ENCODE measurements at places on chromosomes 3 and 15. TPM values are rescaled to one million over a fixed set of nuclear protein-coding genes. Genes with fewer than 3 reads are reported as not detected.

The PPP2R3A gene
- total RNA-seq, result 10.2 TPM

The PTX3 gene
- total RNA-seq, result not detected

The CCDC54 gene
- not detected for total RNA-seq

The CELSR3 gene
- total RNA-seq, result 35.4 TPM

The AP3B2 gene
- 0.82 TPM for total RNA-seq

The LRTM1 gene
- not detected for total RNA-seq

The OPA1 gene
- 74.6 TPM for total RNA-seq

The DPPA2 gene
- not detected for total RNA-seq

The MYH15 gene
- total RNA-seq, result 0.25 TPM

The CD96 gene
- 1.5 TPM for total RNA-seq

The FOXB1 gene
- not detected for total RNA-seq

The WDR93 gene
- total RNA-seq, result 0.16 TPM

The STRC gene
- not detected for total RNA-seq

The ZNF80 gene
- not detected for total RNA-seq

- H3K4me1 ChIP-seq, result no peaks in the 10 kb centered on the region
- no peak for DNase-seq
- no peaks in the 10 kb centered on the region for H3K27me3 ChIP-seq
- peak overlapping the region; percentile 47 for H3K4me3 ChIP-seq
These were observed 8.9 kb upstream of the ADAMTS17 start for GRCh38 chr15:100350434-100351226.

DNA sequence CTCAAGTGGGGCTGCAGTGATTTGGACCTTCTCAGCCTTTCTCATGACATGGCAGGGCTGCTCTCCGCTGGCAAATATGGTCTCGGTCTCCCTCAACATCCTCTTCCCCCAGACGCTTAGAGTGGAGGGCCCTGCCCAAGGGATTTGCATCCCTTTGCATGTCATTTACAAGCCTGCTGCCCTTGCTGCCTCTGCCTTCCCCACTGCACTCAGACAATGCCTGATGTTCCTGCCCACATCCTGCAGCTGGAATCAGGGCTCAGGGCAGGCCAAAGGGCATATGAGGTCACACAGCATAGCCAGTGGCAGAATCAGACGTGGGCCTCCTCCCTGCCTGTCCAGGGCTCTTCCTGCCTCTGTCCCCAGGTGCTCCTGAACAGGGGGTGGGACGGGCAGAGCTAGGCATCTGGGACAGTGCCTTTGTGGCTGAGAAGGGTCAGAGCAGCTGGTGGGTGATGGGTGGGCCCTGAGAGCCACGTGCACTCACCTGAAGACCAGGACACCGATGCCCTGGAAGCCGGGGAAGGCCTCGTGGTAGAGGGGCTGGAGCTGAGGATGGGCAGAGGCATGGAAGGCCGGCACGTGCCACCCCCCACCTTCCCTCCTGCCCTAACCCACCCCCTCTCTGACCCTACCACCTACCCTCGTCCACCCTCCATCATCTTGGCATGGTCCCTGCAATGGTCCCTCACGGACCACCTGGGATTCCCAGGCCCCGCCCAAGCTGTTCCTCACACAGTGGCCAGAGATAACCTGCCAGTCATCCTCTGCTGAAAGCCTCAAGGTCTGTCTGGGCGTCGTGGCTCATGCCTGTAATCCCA is 27.4 kb upstream of the GOLGA6C start:
- H3K36me3 ChIP-seq, result no peaks in the 10 kb centered on the region
- H3K4me3 ChIP-seq, result no peak overlapping the region
- H3K27ac ChIP-seq, result no peak overlapping the region
- no peaks in the 10 kb centered on the region for H3K27me3 ChIP-seq
- H3K4me1 ChIP-seq, result 0 out of 2 replicates have a peak, but pooled peaks cover 5% of the 10 kb centered on the region

DNA sequence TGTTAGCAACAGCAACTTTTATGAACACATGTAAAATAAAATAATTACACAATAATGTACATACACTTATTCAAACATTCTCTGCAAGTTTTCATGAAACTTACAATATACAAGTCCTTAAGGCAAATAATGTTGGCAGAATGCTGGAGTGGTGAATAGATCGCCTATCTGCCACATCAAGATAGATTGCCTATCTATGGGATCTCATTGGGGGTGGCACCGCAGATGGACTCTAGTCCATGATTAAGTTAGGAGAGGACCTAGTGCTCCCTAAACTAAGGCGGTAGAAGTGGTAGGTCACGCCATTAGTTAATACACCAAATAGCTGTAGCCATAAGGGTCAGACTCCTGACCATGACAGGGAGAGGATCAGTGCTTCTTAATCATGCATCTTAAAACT is 315.7 kb downstream of the GBE1 start:
- DNase-seq, result no peak
- H3K4me1 ChIP-seq, result no peaks in the 10 kb centered on the region
- H3K4me3 ChIP-seq, result no peak overlapping the region

GRCh38 chr15:70212963-70213315 is 115.2 kb upstream of the TLE3 start:
- no peaks in the 10 kb centered on the region for H3K27me3 ChIP-seq
- no peaks in the 10 kb centered on the region for H3K4me1 ChIP-seq
- no peaks in the 10 kb centered on the region for H3K36me3 ChIP-seq
- DNase-seq, result no peak
- no peak overlapping the region for H3K27ac ChIP-seq

DNA sequence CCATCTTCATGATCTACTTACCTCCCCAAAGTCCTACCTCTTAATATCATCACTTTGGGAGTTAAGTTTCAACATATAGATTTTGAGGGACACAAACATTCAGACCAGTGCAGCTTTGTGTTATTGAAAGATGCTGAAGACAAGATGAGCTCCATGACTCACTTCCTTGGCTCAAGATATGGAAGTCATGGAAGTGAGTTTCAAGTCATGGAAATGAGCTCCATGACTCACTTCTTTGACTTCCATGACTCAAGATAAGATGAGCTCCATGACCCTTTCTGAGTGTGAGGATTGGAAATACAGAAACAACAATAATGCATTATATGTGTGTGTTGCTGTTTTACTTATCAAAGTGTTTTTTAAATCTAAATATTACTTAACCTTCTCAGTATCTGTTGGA is 170.2 kb upstream of the TPRG1 start:
- no peak overlapping the region for H3K27ac ChIP-seq
- DNase-seq, result no peak
- H3K27me3 ChIP-seq, result no peaks in the 10 kb centered on the region
- H3K4me3 ChIP-seq, result no peak overlapping the region

- no peak overlapping the region for H3K4me3 ChIP-seq
- no peak overlapping the region for H3K27ac ChIP-seq
- H3K36me3 ChIP-seq, result no peaks in the 10 kb centered on the region
- no peaks in the 10 kb centered on the region for H3K4me1 ChIP-seq
- DNase-seq, result no peak
- H3K27me3 ChIP-seq, result no peaks in the 10 kb centered on the region
These were observed 45.2 kb upstream of the SEC61A1 start for GRCh38 chr3:128007033-128007424.

DNA sequence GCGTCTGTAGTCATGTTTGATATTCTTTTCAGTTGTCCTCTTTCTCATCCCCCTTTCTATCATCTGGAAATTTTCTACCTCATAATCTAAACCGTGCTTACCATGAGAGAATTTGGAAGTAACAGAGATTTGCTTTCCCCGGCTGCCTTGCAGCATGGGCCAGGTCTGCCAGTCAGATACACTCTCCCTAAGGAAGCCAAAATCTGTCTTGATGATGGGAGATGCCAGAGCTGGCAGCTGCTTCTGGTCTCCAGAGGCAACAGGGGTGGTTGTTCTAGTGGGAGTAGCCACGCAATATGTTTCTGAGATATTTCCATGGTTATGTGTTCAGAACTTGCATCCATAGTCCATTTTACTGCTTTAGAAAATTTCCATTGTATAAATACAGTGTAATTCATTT is 218.9 kb upstream of the RORA start:
- no peak overlapping the region for H3K4me3 ChIP-seq
- no peak for DNase-seq
- no peaks in the 10 kb centered on the region for H3K36me3 ChIP-seq
- H3K27ac ChIP-seq, result no peak overlapping the region
- no peaks in the 10 kb centered on the region for H3K27me3 ChIP-seq

- no peaks in the 10 kb centered on the region for H3K27me3 ChIP-seq
- no peak for DNase-seq
- no peak overlapping the region for H3K4me3 ChIP-seq
- no peak overlapping the region for H3K27ac ChIP-seq
These were observed 48.1 kb downstream of the CFAP20DC start for GRCh38 chr3:59001675-59002074.

DNA sequence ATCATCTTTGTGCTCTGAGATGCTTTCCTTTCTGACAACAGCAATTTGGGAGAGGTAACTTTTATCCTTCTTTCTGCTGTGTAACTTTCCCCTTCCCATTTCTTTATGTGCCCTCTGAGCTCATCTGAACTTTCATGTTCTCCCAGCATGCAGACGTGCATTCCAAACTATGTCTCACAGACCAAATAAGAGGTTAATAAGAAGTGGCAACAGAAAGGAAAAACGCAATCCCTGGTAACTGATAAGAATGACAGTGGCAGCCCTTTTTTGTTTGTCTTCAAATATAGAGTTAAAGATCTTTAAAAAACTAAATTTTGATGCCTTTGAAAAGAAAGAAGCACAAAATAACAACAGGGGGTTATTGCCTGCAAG is 533.4 kb downstream of the FOXP1 start:
- no peaks in the 10 kb centered on the region for H3K27me3 ChIP-seq
- H3K4me3 ChIP-seq, result no peak overlapping the region
- no peak for DNase-seq
- H3K4me1 ChIP-seq, result peaks cover 37% of the 10 kb centered on the region
- peak overlapping the region; percentile 63 for H3K27ac ChIP-seq

DNA sequence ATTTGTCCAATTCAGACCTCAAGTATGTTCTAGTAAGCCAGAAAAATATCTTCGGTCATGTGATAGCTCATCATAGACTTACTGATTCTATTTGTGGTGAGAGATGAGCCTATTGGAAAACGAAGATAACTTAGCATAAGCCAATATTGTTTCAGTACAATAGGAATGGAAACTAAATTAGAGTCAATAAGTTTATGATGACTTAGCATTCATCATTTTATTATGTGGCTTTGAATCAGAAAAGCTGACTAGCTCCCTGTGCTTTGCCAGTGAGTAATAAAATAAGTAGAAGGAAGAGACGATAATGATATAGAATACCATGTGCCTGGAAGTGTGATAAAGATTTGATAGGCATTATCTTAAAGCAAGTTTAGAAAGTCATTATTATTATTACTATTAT is 605.6 kb downstream of the AGBL1 start:
- no peak overlapping the region for H3K27ac ChIP-seq
- no peaks in the 10 kb centered on the region for H3K27me3 ChIP-seq
- no peak overlapping the region for H3K4me3 ChIP-seq
- no peak for DNase-seq

- H3K4me3 ChIP-seq, result no peak overlapping the region
- no peaks in the 10 kb centered on the region for H3K4me1 ChIP-seq
- no peak for DNase-seq
- H3K36me3 ChIP-seq, result no peaks in the 10 kb centered on the region
These were observed 231.1 kb upstream of the COL8A1 start for GRCh38 chr3:99407257-99407656.

- no peaks in the 10 kb centered on the region for H3K36me3 ChIP-seq
- no peak for DNase-seq
- no peak overlapping the region for H3K27ac ChIP-seq
- H3K4me3 ChIP-seq, result no peak overlapping the region
- H3K27me3 ChIP-seq, result peaks cover 2% of the 10 kb centered on the region
- H3K4me1 ChIP-seq, result no peaks in the 10 kb centered on the region
These were observed 39.8 kb upstream of the NUDT16 start for GRCh38 chr3:131341761-131342160.

DNA sequence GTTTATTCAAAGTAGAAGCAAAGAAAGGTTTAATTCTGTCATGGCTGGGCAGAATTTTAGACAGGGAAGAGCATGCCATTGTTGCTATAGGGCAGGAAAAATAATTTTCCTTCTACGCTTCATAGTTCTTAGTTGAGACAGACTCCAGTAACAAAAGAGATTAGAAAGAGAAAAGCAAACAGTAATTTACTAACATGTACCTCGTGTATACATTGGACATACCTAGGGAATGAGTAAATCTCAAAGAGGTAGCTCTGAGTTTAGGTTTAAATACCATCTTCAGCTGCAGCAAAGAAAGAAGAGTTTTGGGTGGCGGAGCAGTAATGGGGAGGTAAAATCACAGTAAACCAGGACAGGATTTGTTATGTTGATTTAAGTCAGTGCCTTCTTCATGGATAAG is 416.1 kb downstream of the EPHA6 start:
- no peak for DNase-seq
- no peak overlapping the region for H3K4me3 ChIP-seq
- no peaks in the 10 kb centered on the region for H3K27me3 ChIP-seq
- no peaks in the 10 kb centered on the region for H3K36me3 ChIP-seq

- peaks cover 4% of the 10 kb centered on the region for H3K36me3 ChIP-seq
- no peak overlapping the region for H3K4me3 ChIP-seq
- no peaks in the 10 kb centered on the region for H3K4me1 ChIP-seq
- no peak overlapping the region for H3K27ac ChIP-seq
- no peaks in the 10 kb centered on the region for H3K27me3 ChIP-seq
These were observed 31.6 kb downstream of the PRKCD start for GRCh38 chr3:53192608-53193007.

DNA sequence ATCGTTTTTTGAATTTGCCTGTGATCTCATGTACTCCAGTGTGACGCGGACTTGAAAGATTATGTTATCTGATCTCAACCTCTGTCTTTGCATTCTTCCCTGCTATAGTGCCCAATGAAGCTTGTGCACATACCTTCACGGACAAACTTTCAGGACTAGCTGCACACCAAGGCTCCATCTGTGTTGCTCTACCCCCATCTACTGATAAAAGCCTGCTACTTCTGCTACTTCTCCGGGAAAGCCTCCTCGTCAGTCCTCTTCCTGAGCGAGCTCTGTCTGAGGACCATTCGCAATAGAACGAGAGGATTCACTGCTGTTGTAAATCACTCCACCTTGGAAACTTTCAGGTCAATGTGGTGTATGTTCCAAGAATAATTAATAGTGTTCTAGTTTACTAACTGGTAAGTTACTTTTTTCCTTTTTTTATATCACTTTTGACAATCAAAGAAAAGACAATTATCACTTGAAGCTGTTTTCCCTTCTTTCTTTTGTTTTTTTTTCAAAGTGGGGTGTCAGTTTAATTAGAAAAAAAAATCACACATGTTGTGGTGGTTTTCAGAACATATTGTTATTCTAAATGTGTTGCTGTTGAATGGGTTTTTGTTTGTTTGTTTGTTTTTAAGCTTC is 217.6 kb downstream of the ARRDC4 start:
- H3K27me3 ChIP-seq, result no peaks in the 10 kb centered on the region
- no peaks in the 10 kb centered on the region for H3K4me1 ChIP-seq
- H3K4me3 ChIP-seq, result no peak overlapping the region
- no peak overlapping the region for H3K27ac ChIP-seq
- no peaks in the 10 kb centered on the region for H3K36me3 ChIP-seq

- H3K27me3 ChIP-seq, result 0 out of 2 replicates have a peak, but pooled peaks cover 2% of the 10 kb centered on the region
- no peaks in the 10 kb centered on the region for H3K4me1 ChIP-seq
- H3K36me3 ChIP-seq, result no peaks in the 10 kb centered on the region
- H3K27ac ChIP-seq, result no peak overlapping the region
These were observed 83.3 kb downstream of the TMEM108 start for GRCh38 chr3:133121450-133121849.

- peaks cover 19% of the 10 kb centered on the region for H3K4me1 ChIP-seq
- H3K36me3 ChIP-seq, result peaks cover 3% of the 10 kb centered on the region
- H3K27ac ChIP-seq, result no peak overlapping the region
These were observed 3.4 kb upstream of the TRIM71 start for GRCh38 chr3:32814361-32814760.

Data from Caco-2 (cell line).